ENCODE measurements at places on chromosomes 5 and 9.

DNA sequence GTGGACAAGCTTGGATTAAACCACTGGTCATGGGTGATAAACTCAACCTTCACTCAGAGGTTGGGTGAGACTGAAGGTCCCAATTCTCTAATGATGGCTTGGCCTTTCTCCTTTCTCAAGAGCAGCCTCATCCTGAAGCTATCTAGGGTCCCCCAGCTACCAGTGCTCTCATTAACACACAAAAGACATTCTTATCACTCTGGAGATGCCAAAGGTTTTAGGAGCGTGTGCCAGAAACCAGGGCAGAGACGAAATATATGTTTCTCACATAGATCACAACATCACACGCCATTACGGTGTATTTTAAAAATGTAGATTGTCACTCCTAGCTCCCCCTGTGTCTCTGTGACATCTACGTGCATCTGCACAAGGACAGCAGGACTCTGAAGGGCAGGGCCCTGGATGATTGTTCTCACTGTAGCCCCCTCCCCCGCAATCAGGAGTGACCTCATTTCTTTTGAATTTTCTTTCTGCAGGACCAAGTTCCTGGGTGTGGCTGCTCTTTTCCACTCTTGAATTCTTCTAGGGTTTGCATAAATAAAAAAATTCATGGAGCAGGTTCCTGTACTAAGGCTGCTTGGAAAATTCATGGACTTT is 311.3 kb downstream of the GADD45G start:
- DNase-seq: no peak

- DNase-seq: no peak
These were observed 270.6 kb downstream of the MLLT3 start for GRCh38 chr9:20351715-20352114.

DNA sequence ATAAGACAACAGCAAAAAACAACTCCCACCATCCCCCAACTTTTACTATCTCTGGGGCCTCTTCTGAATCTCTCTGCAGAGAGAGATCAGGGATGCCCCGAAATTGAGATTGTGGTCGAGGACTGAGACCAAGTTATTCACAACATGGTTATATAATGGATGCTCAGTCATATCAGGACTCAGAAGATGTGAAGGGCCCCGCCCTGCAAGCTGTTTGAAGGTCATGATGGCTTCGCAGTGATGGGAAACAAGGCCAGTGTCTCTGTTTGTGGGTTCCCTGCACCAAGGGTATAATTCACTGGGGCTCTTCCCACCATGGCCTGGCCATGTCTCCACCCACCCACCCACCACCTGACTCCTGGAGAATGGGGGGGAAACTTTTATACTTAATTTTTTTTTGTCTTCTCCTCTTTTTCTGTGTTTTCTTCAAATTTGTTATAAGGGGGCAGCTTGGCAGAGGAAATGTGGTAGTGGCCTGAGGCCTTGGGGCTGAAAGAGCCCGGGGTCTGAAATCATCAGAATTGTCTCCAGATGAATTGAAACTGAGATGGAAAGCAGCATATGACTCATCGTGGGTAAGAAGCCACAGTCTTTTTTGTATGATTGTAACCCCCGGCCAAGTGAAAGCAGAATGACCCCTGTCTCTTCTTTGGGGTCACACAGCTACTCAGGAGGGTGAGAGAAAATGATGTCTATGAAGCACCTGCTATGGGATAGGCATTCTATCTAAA is 15.0 kb upstream of the TEX48 start:
- DNase-seq: no peak

- DNase-seq: peak; percentile 89
These were observed 2.8 kb downstream of the IL3 start for GRCh38 chr5:132063090-132063911.

DNA sequence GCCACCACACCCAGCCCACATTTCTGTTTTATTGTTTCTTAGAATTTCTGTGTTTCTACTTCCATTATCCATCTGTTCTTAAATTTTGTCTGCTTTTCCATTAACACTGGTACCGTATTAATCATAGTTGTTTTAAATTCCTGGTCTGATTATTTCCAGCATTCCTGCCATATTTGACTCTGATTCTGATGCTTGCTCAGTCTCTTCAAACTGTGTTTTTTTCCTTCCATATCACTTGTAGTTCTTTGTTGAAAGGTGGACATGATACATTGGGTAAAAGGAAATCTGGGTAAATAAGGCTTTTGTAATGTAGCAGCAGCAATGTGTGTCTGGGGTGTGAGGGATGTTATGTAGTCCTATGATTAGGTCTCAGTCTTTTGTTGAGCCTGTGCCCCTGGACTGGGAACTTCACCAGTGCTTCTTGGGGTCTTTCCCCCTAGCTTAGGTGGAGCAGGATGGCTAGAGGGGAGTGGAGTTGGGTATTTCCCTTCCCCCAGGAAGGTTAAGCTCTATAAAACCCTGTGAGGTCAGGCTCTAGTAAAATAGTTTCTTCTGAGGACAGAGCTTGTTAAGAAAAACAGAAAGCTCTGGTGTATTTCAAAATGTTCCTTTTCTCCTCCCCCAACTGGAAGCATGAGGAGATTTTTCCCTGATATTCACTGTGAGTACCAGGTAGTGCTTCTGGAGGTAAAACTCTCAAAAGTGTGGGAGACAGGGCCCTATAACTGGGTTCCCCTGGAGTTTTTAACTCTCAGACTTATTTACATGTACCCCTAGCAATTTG is 10.1 kb upstream of the TMOD1 start:
- no peak for DNase-seq

GRCh38 chr9:86177995-86178394 is 78.6 kb upstream of the GOLM1 start:
- no peak for DNase-seq

GRCh38 chr5:124056326-124056990 is 544.5 kb downstream of the CSNK1G3 start:
- DNase-seq: no peak

- DNase-seq: no peak
These were observed 36.2 kb downstream of the SLC44A1 start for GRCh38 chr9:105280691-105281090.

GRCh38 chr5:132961887-132962286 is 1.5 kb downstream of the AFF4 start:
- no peak for DNase-seq

DNA sequence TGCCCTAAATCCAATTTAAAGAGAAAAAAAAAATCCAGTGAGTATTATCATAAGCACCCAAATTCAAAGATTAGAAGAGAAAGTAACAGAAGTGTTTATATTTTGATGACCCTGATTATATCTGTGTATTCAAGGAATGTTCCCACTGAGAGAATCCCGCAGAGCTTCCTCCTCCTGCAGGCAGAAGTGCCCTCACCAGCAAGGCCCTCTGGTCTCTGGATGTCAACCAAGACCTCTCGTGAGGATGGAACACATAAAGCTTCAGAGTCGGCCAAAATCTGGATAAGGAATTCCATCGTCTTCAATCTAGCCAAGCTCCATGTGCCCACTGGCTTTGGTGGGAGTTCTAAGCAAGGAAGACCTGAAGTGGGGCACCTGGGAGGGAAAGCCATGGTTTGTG is 18.1 kb downstream of the PTCH1 start:
- DNase-seq: no peak

- DNase-seq: no peak
These were observed 31.7 kb upstream of the GAS1 start for GRCh38 chr9:86978922-86979474.

GRCh38 chr5:115170134-115170928 is 623 bp upstream of the TRIM36 start:
- DNase-seq: peak; percentile 67

DNA sequence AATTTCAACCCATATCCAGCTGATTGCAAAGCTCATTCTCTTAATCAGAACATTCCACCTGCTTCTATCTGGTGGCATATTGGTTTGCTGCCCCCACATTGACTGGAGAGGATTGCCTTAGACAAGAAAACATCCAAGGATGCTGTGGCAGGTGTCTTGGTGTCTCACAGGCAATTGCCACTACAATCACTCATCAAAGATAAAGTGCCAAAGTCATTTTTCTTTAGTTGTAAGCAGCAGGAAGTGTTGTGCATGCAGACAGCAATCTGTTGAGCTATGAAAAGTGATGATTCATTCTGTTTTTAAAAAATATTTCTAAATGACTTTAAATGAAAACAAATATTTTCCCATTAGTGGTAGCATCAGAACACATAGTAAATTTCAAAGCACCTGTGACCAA is 53.9 kb downstream of the CDH6 start:
- DNase-seq: no peak

DNA sequence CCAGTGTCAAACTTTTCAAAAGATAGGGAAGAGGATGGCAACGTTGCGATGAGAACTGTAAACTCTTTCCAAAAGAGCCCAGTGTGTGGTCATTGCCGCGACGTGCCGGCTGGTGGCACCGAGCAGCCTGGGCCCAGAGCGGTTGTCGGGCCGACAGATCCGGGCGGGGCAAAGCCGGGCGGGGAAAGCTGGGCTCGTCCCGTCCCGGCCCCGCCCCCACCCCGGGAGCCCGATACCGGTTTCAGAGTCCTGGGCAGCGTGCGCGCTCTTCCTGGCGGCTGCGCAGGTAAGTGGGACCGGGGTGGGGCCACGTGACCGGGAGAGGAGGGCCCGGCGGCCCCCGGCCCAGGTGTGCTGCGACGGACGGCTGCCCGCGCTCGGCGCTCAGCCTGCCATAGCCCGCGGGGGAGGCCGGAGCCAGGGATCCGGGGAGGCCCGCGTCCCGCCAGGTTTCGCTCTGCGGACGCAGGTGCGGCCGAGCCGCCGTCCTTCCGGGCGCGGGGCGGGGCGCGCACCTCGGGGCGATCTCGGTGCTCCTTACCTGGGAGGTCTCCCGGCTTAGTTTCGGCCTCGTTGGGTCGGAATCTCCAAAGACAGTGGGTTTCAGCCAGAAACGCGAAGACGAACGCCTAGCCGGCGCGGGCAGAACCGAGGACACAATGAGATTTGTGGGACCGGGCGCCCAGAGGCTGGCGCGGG is at the start of gene MARVELD2:
TSS of gene MARVELD2 (plus strand) at position 232 of the 699 bp plus-strand sequence. CDS start 4,270 bp downstream, outside the sequence.
- peak; percentile 80 for DNase-seq

DNA sequence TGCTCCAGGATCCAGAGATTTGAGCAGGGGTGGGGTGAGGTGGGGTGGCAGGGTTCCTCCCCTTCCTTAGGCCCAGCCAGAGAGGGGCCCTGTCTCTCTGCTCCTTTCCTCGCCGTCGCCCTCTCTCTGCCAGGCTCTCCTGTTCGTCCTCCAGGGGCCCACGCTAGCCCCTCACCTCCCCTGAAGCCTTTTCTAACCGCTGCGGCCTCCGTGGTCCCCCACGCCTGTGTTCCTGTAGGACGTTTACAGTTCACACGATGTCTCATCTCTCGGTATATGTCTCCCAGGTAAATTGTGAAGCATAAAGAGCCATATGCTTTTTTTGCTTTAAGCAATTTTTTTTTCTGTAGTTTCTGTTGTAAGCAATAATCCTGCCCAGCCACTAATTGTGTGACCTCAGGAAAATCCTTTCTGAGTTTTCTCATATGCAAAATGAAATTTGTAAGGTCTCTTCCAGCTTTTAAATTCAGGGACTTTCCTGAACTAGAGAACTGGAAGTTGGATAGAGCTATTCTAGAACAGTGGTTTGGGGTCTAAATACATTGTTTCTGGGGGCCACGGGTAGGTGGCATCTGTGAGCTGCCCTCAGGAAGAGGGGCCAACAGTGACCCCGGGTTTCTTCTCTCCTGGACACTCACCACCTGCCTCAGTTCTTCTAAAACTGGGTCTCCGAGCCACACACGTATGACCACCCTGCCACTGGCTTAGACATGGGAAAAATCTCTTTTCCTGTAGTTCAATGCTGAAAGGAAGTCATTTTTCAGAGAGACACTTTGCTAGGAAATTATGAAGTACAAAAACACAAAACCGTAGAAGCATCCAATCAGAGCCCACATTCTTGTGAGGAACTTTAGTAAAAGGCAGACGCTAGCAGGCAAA is 50.2 kb upstream of the ZNF366 start:
- no peak for DNase-seq

GRCh38 chr5:163460562-163461171 is at the start of gene HMMR:
HMMR (plus strand) TSS chr5:163460632; CDS start chr5:163460693, 61 bp downstream.
- DNase-seq: peak; percentile 37

GRCh38 chr9:70747261-70747718 is 332.8 kb upstream of the KLF9 start:
- DNase-seq: no peak

DNA sequence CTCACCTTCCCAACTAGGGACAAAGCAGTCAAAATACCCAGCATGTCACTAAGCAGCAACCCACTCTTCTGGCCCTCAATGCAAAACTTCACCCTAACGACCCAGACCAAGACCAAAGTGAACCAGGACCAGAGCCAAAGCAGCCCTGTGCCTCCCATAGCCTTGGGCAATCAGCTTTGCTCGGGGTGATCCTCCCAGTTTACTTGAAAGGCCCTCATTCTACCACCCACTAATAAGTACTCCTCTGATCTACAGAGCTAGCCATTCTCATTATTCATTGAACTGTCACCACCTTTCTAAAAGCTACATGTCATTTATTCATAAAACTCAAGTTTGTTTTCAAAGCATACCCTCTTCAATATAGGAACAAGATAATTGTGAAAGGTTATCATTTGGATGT is 221.0 kb downstream of the FRMD3 start:
- DNase-seq: no peak

DNA sequence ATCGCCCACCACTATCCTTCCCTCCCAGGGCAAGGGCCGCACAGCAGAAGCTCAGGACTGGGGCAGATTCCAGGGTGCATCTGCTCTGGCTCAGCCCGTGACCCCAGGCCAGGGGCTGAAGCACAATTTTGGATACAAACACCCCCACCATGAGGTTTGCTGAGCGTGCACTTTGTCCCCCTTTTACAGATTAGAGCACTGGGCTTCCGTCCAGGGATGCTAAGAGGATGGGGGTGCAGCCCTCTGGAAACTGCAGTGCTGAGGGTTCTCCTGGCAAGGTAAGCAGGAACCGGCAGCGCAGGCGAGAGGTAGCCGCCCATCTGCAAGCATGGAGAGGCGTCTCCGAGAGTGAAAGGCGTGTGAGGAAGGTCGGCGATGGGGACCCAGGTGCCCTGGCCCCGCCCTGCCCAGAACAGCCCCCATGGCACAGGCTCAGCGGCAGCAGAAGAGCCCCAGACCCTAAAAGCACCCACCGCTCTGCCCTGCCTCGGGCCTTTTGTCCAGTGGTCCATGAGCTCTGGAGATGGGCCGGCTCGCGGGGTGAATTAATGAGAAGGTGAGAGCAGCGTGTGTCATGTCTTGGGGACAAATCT is 54.5 kb upstream of the OLFM1 start:
- DNase-seq: no peak

DNA sequence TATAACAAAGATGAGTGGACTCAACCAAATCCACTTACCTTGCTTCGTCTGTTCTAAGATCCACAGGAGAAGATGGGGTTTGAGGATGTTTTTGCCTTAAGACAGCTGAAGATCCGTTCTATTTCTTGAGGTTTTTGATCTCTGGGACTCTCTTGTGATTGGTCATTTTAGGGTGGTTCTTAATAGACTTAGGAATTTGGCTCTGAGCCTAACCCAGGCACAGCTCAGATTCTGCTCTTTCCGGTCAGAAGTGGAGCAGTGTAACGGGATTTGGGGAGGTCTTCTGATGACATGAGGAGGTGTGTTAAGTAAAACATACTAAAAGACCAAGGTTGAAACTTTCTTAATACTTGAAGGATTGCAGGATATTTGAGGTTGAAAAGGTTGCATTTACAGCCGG is 166.9 kb downstream of the DMRT2 start:
- DNase-seq: no peak

DNA sequence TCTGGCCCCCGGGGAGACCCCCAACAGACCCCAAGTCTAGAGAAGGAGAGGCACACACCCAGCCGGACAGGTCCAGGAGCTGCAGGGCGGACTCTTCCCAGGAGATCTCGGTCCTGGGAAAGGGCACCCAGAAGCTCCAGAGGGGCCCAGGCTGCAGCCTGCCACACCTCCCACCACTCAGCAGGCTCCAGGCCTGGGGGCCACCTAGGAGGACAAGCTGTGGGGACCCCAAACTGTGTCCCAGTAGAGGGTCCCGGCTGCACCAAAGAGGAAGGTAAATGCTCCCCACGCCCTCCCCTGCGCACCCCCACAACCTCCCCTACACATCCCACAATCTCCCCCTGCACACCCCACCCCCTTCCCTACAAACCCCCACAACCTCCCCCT is 48.5 kb downstream of the PLEKHG4B start:
- no peak for DNase-seq
